Esophagus muscularis mucosa (tissue), 4 donors: ENCODE measurements at places on chromosomes 2 and 18. TPM values are rescaled to one million over a fixed set of nuclear protein-coding genes. Genes with fewer than 3 reads are reported as not detected.

- no peak for DNase-seq
Observed at GRCh38 chr2:191065785-191066184, 51.8 kb upstream of the STAT1 start.

DNA sequence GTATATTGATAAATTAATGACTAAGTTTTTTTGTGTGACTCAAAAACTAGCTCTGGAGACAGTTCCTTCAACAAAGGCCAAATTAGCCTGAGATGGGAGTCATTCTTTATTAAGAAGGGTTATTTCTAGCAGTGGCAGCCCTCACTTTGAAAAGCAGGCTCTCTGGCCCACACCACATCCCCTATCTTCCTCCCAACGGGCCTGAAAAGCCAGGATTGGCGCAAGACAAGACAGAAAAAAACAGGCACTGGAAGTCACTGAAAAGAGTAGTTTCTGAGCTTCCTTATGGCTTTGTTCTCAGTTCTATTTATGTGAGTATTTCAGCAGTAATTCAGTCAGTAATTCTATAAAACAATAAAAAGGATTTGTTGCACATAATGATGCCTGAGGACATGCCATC lies 149.0 kb downstream of the LAMA3 start:
- DNase-seq = no peak

DNA sequence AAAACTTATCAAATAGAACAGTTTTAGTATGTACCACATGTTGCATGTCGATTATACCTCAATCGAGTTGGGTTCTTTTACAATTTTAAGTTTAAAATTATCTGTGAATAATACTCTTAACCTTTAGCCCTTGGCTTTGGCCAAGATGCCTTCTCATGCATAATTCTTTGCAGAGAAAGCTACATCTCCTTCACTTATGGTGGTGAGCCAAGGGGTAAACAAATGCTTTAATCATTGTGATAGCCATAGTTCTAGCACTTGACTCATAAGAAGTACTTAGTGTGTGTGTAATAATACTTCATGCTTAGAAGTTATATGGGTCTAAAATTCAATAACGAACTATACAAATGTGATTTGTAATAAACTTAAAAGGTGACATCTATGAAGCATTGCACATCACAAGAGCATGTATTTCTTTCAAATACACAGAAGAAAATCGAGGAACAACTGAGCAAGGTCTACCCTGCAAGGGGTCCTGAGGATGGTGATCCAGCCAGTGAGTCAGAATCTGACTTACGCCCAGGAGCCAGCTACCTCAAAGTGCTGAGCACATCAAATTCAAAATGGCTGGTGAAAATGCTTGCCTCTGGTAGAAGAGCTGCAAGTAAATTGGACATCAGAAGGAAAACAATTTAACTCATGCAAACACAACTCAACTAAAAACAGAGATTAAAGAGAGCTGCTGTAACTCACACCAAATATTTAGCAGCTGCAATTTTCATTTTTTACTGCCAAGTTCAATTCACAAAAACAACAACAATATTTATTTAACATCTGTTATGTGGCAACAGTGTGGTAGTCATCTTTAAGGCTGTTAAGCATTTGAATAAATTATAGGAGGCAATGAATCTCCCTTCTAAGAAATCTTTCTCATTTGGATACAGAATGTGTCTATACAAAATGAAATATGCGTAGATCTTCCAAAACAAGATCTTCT lies 23.8 kb upstream of the TTC39C start:
- DNase-seq = no peak

The SP140 gene
- 0.65 TPM for total RNA-seq

The PARD3B gene
- total RNA-seq = 29.5 TPM

The CRYGC gene
- total RNA-seq = not detected

DNA sequence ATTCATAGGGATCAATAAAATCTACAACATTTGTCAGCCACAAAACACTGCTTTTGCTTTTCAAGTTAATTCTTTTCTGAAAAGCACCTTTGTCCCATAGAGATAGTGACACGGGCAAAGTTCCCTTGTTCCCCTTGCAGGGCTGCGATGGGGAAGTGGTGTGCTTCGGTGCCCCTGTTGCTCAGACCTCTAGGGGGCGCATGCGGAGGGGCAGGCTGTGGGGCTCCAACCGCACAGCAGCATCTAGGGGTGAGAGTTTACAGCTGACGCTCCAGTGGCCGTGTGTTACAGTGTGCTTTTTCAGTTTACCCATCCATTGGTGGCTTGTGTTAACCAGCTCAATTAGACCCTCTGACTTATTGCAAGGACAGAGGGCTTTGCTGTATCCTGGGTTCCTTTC lies 1432.2 kb upstream of the ACVR2A start:
- no peak for DNase-seq

DNA sequence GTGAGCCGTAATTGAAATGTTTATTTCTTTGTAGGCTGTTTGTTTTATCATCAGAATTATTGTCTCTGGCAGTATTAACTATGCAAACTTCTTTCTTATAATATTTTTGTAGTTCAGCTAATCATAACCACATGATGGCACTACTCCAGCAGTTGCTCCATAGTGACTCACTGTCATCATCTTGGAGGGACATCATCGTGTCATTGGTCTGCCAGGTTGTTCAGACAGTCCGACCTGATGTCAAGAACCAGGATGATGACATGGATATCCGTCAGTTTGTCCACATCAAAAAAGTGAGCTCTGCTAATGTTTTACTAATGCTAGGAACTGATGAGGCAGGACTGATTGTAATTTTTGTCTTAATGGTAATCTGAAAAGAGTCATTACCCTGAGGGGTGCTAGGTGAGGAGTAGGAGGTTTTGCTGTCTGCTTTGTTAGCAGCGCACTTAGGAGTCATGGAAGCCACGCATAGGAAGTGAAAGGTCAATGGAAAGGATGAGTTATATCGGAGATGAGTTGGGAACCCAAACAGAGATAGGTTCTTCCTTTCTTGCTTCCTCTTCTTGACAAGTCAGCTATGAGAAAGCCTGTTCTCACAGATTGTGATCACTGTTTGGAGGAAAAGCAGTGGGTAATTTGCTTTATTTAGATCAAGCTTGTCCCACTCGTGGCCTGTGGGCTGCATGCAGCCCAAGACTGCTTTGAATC lies 49.2 kb downstream of the PIKFYVE start:
- no peak for DNase-seq

DNA sequence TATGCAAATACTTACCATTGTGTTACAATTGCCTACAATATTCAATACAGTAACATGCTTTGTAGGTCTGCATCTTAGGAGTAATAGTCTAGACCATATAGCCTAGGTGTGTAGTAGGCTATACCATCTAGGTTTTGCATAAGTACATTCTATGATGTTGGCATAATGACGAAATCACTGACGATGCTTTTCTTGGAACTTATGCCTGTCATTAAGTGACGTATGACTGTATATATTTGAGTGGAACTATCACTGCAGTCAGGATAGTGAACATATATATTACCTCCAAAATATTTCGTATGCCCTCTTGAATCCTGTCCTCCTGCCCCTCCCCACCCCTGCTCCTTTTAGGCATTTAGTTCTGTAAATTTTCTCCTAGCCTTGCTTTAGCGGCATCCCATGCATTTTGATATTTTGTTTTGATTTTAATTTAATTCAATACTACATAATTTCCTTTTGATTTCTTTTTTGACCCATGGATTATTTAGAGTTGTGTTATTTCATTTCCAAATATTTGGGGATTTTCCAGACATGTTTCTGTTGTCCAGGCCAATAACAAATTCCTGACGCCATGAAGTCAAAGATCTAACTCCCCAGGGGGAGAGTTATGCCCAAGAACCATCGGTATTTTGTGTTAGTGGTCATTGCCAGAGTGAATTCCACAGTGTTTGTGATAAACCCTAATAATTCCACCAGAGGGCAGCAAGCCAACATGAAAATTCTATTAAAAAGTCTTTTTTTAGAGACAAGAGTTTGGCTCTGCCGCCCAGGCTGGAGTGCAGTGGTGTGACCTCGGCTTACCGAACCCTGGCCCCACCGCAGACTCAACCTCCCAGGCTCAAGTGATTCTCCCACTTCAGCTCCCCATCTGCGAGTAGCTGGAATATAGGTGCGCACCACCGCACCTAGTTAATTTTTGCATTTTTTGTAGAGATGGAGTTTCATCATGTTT lies 24.2 kb upstream of the CASP8 start:
- DNase-seq = peak; percentile 91

GRCh38 chr18:10064267-10064666 lies 150.5 kb downstream of the VAPA start:
- DNase-seq = no peak

The ALPI gene
- not detected for total RNA-seq

- no peak for DNase-seq
Observed at GRCh38 chr2:100645695-100646429, 83.1 kb downstream of the PDCL3 start.

- DNase-seq = no peak
Observed at GRCh38 chr2:128404709-128405466, 86.2 kb upstream of the HS6ST1 start.

- DNase-seq = no peak
Observed at GRCh38 chr2:241987726-241988125, 118.2 kb downstream of the RTP5 start.

The CCDC102B gene
- total RNA-seq = 4.6 TPM

The INHA gene
- total RNA-seq = 0.75 TPM

- no peak for DNase-seq
Observed at GRCh38 chr18:49020621-49021021, 69.9 kb upstream of the SMAD7 start.

The PLB1 gene
- 6.6 TPM for total RNA-seq

DNA sequence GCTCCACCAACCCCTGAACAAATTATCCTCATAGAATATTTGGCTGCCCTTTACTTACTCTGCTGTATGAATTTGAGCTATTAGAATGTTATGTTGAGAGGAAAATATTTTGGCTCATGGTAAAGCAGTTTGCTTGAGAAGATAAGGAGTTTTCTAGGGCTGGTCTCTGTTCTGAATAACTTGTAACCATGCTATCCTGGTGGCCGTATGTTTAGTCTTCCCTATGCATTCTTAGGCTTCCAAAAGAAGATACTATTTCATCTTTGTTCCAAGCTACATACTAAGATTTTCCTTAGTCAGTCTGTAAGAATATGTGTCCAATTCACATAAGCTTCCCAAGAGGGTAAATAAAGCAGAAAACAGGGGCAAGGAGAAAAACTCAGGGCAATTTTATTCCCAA lies 1105.1 kb upstream of the PIK3C3 start:
- DNase-seq = no peak

DNA sequence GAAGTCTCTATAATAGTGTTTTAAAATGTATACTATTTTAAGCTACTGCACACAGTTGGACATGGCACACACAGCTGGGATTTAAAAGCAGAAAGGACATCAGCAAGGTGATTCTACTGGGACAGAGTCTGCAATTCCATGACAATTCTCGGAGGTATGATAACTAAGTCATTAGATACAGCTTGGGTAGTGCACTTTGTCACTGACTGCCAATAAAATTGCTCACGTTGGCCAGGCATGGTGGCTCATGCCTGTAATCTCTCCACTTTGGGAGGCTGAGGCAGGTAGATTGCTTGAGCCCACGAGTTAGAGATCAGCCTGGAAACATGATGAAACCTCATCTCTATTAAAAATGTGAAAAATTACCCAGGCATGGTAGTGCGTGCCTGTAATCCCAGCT lies 134.1 kb upstream of the SATB2 start:
- no peak for DNase-seq

DNA sequence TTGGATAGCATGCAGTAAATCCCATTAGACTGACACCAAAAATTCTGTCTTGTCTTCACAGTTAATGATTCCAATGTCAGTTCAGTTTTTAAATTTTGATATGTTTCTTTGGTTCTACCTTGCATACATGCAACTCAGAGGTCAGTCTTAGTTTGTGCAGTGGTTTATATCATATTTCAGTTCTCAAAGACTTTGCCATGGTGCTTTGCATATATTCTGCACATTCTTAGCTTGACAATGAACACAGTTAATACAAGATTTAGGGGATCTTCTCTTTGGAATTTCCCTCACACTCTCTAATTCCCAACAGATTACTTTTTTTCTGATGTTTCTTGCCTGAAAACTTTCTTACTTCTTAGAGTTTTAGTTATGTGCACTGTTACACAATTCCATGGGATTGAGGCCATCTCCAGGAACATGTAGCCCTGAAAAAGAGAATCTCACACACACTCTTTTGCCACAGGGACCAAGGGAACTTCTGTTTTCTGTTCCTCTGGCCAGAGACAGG lies 17.3 kb downstream of the NOL4 start:
- DNase-seq = no peak

DNA sequence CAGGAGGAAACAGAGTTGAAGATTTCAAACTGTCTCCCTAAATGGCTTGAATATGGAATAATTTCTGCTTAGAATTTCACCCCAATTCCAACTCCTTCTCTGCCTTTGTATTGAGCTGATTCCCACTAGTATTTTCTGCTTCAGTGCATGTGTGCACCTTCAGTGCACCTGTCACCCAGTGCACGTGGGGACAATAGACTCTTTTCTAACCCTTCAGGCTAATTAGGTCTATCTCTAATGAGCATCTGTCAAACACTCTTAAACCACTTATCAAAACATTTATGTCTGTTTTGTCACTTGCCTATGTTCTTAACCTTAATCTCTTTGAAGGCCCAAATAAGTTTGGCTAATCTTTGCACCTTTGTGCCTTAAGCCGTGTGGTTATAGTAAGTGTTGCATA lies 232.0 kb upstream of the NETO1 start:
- no peak for DNase-seq

- DNase-seq = no peak
Observed at GRCh38 chr2:86224645-86225355, 25.5 kb downstream of the MRPL35 start.

DNA sequence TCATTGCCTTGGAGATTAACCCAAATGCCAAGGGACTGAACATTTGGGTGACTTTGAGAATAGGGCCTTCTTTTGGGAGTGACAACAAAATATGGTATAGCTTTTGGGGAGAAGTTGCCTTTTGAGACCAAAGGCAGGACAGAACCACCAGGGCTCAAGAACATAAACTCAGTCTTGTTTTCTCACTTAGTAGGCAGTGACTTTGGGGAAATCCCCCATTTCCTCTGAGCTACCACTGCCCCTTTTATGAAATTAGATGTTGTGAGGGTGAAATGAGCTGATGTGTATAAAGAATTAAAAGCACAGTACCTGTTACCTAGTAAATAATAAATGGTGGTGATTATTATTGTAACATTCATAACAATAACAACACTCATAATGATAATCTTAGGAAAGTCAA lies 36.5 kb downstream of the GPD2 start:
- DNase-seq = no peak

The RAX gene
- total RNA-seq = not detected

The FBXO15 gene
- 0.45 TPM for total RNA-seq

- no peak for DNase-seq
Observed at GRCh38 chr2:135551356-135551755, 20.1 kb downstream of the R3HDM1 start.

GRCh38 chr18:48165111-48165866 lies 234.8 kb upstream of the SMAD2 start:
- DNase-seq = no peak

DNA sequence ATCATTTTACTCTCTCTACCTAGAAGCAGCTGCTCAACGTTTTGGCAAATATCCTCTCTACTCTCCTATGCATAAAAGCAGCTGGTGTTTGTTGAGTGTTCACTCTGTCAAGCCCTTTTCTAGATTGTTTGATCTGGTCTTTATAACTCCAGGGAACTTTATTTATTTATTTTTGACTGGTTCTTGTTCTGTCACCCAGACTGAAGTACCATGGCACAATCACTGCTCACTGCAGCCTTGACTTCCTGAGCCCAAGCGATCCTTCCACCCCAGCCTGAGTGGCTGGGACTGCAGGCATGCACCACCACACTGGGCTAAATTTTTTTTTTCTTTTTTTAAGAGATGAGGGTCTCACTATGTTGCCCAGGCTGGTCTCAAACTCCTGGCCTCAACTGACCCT lies 12.7 kb downstream of the CATIP start:
- no peak for DNase-seq
